Bronchial epithelial cell (primary cell): ENCODE measurements at places on chromosomes 13 and 19.

- peak; percentile 64 for DNase-seq
Measured at GRCh38 chr19:18995804-18996241, 37.5 kb downstream of the SUGP2 start.

DNA sequence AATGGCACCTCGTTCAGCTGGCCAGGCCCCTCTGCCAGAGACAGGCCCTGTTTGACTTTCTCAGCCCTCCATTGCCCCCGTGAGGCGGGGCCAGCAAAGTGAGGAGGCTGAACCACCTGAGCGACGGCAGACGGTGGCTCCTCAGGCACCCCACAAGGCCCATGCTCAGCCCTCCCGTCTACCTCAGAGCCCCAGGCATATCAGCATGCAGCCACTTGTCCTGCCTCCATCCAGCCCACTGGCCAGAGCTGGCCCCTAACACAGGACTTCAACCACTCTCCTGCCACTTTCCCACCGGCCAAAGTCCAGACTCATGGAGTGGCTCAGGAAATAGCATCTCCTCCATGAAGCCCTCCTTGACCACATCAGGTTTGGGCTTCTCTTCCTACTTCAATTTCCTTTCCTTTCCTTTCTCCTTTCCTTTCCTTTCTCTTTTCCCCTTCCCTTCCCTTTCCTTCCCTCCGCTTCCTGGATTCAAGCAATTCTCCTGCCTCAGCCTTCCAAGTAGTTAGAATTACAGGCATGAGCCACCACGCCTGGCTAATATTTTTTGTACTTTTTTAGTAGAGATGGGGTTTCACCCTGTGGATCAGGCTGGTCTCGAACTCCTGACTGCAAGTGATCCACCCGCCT, 9.3 kb downstream of the SLC7A10 start:
- no peak for DNase-seq

- peak; percentile 96 for DNase-seq
Measured at GRCh38 chr19:778910-779653, 18.2 kb upstream of the PTBP1 start.

DNA sequence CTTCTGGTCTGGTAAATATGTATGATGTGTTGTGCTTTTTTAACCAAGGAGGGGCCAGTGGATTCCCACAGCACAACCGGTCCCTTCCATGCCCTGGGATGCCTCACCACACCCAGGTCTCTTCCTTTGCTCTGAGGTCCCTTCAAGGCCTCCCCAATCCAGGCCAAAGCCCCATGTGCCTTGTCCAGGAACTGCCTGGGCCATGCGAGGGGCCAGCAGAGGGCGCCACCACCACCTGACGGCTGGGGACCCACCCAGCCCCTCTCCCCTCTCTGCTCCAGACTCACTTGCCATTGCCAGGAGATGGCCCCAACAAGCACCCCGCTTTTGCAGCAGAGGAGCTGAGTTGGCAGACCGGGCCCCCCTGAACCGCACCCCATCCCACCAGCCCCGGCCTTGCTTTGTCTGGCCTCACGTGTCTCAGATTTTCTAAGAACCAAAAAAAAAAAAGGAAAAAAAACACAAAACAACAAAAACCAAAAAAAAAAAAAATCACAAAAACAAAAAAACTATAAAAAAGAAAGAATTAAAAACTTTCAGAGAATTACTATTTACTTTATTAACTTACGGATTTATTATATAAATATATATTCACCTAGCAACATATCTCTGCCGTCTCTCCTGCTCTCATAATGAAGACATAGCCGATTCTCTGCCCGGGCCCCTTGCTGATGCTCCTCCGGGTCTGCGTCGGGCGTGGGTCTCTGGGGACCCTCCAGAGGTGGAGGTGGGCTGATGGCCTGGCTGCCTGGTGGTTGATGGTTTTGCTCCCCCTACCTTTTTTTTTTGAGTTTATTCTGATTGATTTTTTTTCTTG, 14.4 kb downstream of the CAPN12 start:
- DNase-seq = peak; percentile 38

DNA sequence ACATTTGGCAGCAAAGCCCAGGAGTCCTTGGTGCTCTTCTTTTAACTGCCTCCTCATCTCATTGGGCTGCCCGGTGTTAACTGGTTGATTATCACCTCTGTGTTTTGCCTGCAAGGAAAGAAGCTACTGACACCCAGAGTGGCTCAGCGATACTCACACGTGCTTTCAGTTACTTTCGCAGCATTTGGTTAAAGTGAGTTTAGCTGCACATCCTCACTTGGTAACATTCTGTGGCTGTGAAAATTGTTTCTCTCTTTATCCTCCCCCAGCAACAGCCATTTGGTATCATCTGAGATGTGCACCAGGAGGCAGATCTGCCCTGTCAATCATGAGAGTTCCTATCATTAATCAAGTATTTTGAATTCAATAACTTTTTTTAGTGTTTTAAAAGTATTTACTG, 44.6 kb upstream of the GPR183 start:
- no peak for DNase-seq

DNA sequence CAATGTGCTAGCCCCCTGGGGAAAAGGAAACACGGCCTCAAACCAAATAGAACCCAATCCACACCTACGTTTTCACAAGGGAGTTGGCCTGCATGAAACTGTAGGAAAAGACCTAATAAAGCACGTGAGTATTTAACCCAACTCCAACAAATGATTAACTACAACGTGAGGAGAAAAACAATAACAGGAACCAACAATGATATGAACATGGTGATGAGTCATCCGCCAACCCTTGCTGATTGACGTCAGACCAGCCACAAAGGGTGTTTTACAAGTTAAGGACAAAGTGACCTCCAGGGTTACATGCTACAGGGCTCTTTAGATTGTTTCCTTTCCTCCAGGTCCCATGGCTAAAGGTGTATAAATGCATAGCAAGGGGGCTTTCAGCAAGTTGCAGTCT, 460.5 kb downstream of the COG6 start:
- DNase-seq = peak; percentile 92
